Activated naive CD8-positive, alpha-beta T cell treated with anti-CD3 and anti-CD28 coated beads, Interleukin-2, amount 10 ng/mL, durations not matched to agents 7 days and 5 days (primary cell): ENCODE measurements at places on chromosomes 7 and 10.

GRCh38 chr10:126068322-126068721, 172.0 kb downstream of the FANK1 start:
- DNase-seq, result no peak

- DNase-seq, result no peak
These were observed 35.8 kb downstream of the GPER1 start for GRCh38 chr7:1123715-1124114.

GRCh38 chr7:84533182-84533581, 338.6 kb upstream of the SEMA3A start:
- no peak for DNase-seq

DNA sequence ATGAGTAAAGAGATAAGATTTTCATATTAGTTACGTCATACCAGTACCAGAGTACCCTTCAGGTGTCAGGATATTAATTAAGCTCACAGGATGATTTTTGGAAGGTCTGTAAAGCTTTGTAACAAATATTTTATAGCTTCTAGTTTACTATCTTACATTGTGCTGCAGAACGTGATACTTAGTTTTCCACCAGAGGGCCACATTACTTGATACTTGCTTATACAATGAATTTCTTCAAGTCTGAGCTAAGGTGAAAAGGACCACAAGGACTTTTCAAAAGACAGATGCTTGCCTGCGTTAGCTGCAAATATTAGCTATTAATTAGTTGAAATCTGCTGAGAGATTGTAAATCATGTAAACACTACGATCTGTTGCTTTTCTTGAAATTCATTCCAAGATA, 12.2 kb downstream of the FOXP2 start:
- DNase-seq, result no peak

GRCh38 chr10:98028168-98028770, 2.2 kb downstream of the CRTAC1 start:
- DNase-seq, result peak; percentile 63

DNA sequence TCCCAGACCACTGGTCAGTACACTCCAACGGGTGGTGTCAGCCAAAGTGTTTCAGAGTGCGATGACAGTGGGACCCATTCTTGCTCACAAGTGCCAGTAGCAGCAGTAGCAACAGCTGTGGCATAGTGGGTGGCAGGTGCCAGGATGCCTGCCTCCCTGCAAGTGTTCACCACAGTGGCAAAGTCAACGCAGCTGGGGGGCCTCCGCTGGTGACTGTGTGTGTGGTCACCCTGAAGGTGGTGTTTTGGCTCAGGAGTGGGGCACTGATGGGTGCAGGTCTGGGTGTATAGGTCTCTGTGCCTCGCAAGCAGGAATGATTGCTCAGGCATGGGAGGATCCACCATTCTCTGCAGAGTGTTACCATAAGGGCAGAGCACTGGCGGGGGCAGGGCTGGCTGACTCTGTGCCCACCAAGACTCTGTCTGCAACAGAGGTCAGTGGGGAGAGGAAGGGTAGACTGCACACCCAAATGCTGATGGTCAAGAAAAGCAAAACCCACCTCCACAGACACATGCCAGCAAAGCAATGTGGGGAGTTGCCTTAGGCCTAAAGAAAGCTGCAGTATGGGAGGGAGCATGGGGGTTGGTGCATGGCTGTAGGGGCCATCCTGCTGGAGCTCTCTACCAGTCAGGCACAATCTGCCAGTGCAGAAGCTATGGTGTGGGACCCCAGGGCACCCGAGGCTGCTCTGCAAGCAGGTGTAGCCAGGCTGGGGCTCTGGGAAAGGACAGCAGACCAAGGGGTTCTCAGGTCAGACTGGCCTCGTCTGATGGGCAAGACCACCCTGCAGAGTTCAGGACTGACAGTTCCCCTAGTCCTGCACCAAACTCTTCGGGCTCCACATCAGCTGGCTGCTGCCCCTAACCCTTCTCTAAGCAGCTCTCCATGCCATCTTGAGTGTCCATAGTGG, 368.1 kb downstream of the CTNNA3 start:
- DNase-seq, result no peak

DNA sequence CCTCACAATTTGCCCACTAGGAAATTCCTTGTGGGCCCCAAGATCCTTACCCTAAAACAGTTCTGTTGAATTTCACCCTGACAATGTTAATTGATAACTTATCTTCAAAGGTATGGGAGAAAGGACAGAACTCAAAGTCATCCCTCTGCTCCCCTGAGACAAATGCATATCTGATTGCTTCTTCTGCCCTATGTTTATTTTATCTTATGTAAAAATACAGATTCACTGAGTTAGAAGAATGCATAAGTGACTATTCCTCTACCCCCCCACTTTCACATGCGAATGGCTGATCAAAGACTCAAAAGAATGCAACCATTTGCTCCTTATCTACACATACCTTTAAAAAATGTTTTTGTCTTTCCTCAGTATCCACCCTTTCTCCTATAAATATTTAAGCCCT, 235.7 kb upstream of the SEMA3C start:
- no peak for DNase-seq

DNA sequence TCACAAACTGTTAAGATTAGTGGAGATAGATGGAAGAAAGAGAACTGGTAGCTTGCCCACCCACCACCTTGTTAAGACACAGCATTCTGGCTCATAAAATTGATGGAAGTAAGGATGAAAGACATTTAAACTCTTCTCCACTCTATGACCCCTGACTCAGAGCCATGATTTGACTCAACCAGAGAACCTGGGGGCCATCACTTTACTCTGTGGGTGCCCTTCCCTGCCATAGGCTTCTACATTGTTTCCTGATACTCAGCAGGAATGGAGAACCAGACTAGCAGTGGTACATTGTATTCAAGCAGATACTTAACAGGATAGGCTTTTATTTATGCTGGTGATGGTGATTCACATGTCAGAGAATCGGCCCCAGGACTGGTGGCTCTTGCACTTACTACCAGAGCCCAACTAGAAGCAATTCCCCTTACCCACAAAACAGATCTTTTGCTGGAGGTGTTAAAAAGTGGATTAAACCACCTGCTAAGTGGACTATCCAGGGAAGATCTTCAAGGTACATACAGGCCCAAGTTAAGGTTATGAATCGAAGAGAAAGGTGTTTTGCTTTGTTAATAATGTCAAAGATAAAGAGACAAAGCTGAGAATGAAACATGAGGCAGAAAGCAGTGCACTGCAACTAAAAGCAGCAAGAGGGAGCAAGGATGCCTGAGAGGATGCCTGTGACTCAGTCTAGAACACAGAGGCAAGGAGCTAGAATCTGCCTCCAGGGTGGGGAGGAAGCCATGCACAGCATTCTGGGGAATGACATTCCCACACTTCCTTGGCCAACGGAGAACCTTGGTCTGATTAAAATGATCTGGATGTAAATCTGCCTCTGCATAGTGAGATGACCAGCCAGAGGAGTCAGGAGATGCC, 36.0 kb upstream of the GLI3 start:
- no peak for DNase-seq

DNA sequence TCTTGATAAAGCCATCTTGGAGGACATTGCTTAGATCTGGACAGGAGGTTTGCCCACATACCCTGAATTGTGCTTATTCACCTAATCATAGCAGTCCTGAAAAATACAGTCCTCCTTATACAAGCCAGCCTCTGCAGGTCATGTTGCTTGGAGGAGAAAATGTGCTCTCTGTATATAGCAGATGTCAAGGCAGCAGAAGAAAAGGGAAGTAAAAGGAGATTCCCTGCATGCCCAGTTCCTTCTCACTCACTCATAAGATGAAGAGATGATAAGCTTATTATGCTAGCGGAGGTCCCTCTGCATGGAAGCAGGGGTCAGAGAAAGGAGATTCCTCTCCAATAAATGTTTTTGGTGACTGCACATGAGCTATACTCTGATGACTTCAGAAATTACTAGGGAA, 458.8 kb upstream of the ZMIZ1 start:
- no peak for DNase-seq

GRCh38 chr7:98250789-98251188, 1.2 kb downstream of the TECPR1 start:
- DNase-seq, result peak; percentile 53

DNA sequence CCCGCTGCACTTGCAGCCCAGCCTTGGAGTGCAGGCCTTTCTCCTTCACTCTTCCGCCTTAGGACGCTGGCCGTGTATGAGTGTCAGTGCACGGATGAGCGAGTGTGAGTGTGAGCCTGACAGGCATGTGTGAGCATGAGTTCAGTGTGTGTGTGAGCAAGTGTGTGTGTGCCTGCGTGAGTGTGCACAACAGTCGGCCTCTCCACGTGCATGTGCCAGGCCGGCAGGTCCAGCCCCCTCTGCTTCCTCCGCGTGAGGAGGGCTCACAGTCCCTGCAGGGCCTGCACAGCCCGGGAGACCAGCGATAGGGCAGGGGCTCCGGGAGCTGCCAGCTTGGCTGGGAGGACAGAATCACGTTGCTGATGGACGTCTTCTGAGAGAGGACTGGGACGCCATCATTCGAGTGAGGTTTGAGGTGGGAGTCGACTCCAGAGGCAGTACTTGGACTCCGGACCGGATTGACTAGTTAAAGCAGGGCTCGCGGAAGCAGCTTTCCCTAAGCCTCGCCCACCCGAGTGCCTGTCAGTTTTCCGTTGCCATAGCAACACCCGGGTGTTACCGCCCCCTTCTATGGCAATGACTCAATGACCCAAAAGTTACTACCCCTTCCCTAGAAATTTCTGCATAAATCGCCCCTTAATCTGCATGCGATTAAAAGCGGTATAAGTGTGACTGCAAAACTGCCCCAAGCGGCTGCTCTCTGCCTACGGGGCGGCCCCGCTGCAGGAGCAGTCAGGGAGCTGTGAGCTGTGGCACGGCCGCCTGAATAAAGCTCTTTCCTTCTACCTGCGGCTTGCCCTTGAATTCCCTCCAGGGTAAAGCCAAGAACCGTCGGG, 19.6 kb upstream of the CFAP46 start:
- peak; percentile 76 for DNase-seq

GRCh38 chr10:9243941-9244411, 1189.5 kb downstream of the GATA3 start:
- no peak for DNase-seq

DNA sequence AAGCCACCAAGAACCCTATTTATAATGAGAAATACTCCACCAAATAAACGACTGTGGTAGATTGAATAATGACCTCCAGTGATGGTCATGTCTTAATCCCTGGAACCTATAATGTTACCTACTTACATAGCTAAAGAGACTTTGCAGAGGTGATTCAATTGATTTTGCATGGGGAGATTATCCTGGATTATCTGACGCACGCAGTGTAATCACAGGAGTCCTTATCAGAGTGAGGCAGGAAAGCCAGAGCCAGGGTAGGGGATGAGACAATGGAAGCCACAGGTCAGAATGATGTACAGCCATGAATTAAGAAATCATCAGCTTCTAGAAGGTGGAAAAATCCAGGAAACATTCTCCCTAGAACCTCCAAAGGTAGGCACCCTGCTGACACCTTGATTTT, 286.4 kb upstream of the SP4 start:
- DNase-seq, result no peak
